ENCODE measurements at places on chromosomes 6 and 20.

GRCh38 chr20:8901237-8902025 is 167.5 kb upstream of the PLCB4 start:
- DNase-seq: no peak

DNA sequence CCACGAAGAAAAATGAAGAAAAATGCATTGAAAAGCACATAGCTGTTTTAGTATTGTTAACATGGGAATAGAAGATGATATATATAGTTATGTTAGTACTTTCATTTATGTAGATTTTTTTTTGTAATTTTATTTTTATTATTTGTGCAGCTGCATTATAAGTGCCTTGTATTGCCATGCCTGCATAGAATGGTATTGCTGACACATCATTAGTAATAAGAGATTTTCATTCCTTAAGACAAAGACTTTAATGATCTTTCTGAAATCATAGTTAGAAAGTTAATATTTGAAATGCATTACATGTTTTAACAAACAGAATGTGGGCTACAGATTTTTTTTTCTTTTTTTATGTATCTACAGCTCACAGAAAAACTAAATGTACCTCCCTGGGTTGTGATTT is 506.5 kb downstream of the NKAIN2 start:
- DNase-seq: no peak

GRCh38 chr6:163438940-163439335 is 24.4 kb downstream of the QKI start:
- DNase-seq: no peak

DNA sequence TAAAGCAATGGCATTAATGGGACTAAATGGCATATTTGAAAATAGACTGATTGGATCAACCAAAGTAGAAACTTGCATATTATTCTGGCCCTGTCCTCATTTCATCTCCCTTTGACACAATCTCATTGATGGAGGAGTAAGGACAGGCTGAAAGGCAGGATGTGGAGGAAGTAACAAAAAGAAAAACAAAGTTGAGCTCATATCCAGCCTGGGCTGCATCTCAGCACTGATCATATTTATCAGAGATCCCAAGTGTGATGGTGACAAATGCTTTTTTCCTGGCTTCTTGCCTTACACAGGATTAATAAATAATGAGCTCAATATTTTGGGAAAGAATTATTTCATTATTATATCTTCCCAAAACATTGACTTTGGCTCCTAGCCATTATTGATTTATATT is 622.7 kb downstream of the CD109 start:
- no peak for DNase-seq

- no peak for DNase-seq
Observed at GRCh38 chr20:61532736-61533135, 280.7 kb downstream of the CDH4 start.

- no peak for DNase-seq
Observed at GRCh38 chr6:158835616-158836221, 16.6 kb upstream of the EZR start.

DNA sequence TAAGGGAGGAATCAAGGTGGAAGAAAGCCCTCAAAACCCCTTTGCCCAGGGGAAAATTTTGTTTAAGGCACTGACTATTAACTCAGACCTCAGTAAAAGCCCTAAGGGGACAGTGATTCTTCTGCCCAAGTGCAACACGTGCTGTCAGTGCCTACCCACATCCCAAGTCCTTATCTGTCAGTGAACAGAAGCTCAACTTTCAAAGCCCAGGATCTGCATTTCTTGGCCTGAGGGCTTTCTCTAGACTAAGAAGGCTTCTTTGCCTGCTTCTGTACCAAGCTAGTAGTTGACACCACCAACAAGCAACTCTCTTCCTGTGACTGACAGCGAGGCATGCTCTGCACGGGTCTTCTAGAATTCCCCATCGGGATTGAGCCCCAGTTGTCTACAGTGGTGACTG is 416.0 kb upstream of the SPTLC3 start:
- no peak for DNase-seq

Data from activated CD4-positive, CD25-positive, alpha-beta regulatory T cell (primary cell).